ENCODE measurements at places on chromosomes 2 and 18. TPM values are rescaled to one million over a fixed set of nuclear protein-coding genes. Genes with fewer than 3 reads are reported as not detected.

- DNase-seq, result no peak
Observed at GRCh38 chr2:185628985-185629384, 109.6 kb upstream of the FSIP2 start.

The MARCHF4 gene
- not detected for total RNA-seq

The TTC32 gene
- 20.6 TPM for total RNA-seq

GRCh38 chr2:49306925-49307324 lies 152.6 kb upstream of the FSHR start:
- no peak for DNase-seq

GRCh38 chr2:85698880-85699254 lies 4.7 kb downstream of the GNLY start:
- no peak for DNase-seq

The RNU2-63P gene
- total RNA-seq, result not detected

All from uterus (tissue), 4 donors.